ENCODE measurements at places on chromosomes 12 and 14.

- no peak for DNase-seq
These were observed 85.2 kb downstream of the CAND1 start for GRCh38 chr12:67354322-67354721.

GRCh38 chr12:53956251-53956887 lies 1.7 kb downstream of the HOXC12 start:
- DNase-seq = no peak

- DNase-seq = no peak
These were observed 60.4 kb upstream of the FBRSL1 start for GRCh38 chr12:132429602-132429945.

GRCh38 chr14:93115821-93116675 lies at the start of gene ITPK1:
ITPK1 (minus strand) TSS chr14:93115925; CDS start chr14:93115163, 762 bp downstream.
- DNase-seq = peak; percentile 67

- DNase-seq = no peak
These were observed 48.2 kb downstream of the PLEKHA5 start for GRCh38 chr12:19177754-19178153.

- no peak for DNase-seq
These were observed 2.7 kb downstream of the SERPINA11 start for GRCh38 chr14:94449930-94450329.

DNA sequence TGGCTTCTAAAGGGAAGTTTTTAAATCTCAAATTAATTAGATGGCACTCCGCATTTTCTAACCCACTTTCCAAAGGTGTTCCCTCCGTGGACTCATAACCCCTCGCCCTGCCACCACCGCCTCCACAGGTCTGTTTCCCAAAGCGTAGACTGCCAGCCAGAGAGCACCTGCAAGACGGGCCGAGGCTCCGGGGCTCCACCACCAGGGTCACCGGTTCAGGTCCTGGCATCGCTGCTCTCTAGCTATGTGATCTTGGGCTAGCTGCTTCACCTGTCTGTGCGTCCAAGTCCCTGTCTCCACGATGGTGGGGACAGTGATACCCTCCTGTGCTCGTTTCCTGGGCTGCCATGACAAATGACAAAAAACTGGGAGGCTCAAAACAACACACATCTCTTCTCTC lies 11.5 kb downstream of the RIMBP2 start:
- no peak for DNase-seq

DNA sequence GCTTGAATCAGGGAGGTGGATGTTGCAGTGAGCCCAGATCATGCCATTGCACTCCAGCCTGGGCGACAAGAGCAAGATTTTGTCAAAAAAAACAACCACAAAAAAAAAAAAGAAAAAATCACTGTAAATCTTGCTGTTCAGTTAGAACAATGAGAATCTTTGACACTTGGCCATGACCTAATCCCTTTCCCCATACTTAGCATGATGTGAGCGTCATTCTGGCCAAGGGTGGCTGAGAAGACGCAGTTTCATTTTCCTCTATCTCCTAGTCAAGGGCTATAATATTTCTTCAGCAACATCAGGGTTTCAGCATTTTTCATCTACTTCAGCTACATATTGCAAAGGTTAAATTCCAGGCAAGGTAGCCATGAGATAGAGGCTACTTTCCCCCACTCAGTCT lies 599.4 kb upstream of the MDGA2 start:
- DNase-seq = no peak
